NCI-H2081 treated with DMSO at 0.1 percent for 48 hours (cell line): ENCODE measurements at places on chromosomes 16 and 17.

DNA sequence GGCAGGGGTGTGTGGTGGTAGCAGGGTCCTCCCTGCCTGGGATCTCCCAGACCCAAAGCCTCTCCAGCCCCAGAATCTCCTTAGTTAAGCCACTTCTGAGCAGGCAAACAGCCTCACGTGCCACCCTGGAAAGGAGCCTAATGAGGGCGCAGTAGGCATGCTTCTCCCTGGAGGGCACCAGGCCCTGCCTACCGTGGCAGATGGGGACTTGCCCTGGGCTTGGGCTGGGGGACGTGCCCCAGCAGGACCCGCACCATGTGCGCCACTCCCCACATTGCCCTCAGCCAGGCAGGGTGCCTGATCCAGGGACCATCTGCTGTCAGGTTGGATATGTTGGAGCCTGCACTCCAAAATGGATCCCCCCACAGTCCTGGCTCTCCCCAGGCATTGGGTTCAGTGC lies 14.2 kb downstream of the FAM83G start:
- no peak for DNase-seq

DNA sequence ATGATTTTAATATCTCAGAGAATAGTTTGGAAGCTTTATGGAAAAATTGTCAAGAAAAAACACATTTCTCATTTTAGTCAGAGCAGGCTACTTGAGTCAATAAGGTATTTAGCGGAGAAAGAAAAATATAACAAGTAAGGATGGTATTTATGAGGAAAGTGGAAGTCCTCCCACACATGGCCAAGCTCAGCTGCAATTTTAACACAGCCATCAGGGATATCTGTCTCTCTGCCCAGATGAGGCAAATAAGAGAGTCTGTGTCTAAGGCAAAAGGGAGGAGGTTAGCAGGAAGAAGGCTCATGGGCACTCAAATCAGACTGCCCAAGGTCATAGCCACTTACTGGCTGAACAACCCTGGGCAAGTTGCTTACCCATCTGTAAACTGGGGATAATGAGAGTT lies 5.2 kb upstream of the CMTM2 start:
- no peak for DNase-seq

DNA sequence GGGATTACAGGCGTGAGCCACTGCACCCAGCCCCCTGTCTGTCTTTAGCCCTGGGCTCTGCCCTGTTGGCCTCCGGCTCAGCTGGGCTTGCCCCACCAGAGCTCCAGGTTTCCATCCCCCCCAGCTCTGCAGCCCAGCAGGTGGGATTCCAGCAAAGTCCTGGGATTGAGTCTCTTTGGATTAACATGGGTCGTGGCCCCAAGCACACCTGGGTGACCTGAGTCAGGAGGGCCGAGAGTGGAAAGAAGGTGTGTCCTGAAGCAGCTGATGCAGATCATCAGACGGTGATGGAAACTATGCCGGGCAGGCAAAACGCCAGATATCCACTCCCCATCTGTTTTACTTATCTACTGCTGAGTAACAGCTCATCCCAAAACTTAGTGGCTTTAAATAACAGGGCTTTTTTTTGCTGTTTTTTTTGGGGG lies 72.5 kb downstream of the KNOP1 start:
- no peak for DNase-seq

GRCh38 chr17:77740481-77740880 lies 218.0 kb upstream of the TNRC6C start:
- no peak for DNase-seq
